ENCODE measurements at places on chromosomes 12 and 14. TPM values are rescaled to one million over a fixed set of nuclear protein-coding genes. Genes with fewer than 3 reads are reported as not detected.

DNA sequence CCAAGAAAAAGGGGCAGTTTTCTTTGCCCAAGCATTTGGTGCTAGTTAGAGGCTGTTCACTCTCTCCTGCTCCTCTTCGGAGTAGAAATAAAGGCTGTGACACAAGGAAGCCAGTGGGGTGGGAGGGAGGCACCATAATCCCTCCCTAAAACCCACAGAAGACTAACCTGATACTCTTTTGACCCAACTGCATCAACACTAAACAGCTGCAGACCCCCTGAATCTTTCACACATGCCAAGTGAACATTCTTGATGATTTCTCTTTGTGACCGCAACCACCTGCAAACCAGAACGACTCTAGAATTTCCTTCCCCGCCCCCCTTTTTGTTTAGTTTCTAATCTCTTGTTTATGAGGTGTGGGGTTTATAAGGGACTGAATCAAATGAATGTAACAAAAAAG lies 175.8 kb upstream of the BCL2L14 start:
- DNase-seq, result no peak

GRCh38 chr14:55846826-55847446 lies 266.9 kb downstream of the KTN1 start:
- peak; percentile 54 for DNase-seq

- DNase-seq, result no peak
Observed at GRCh38 chr12:100801320-100801719, 6.7 kb downstream of the ANO4 start.

GRCh38 chr12:6652391-6652790 lies 5.2 kb upstream of the ACRBP start:
- DNase-seq, result no peak

MYBPC1 gene
- 10.2 TPM for total RNA-seq

ADAM21 gene
- total RNA-seq, result 0.10 TPM
